Activated T-helper 17 cell treated with anti-CD3 and anti-CD28 coated beads, Interleukin-2, amount 50 U/mL, for 72 hours (primary cell): ENCODE measurements at places on chromosomes 7 and 10. TPM values are rescaled to one million over a fixed set of nuclear protein-coding genes. Genes with fewer than 3 reads are reported as not detected.

Gene SPDYE2
- total RNA-seq = not detected

Gene PIP
- not detected for total RNA-seq

- ATAC-seq = no peak
These were observed 25.1 kb upstream of the LIMK1 start for GRCh38 chr7:74058486-74058885.

Gene FAM241B
- total RNA-seq = 9.4 TPM

- ATAC-seq = no peak
These were observed 32.8 kb downstream of the INPP5F start for GRCh38 chr10:119758448-119759195.

DNA sequence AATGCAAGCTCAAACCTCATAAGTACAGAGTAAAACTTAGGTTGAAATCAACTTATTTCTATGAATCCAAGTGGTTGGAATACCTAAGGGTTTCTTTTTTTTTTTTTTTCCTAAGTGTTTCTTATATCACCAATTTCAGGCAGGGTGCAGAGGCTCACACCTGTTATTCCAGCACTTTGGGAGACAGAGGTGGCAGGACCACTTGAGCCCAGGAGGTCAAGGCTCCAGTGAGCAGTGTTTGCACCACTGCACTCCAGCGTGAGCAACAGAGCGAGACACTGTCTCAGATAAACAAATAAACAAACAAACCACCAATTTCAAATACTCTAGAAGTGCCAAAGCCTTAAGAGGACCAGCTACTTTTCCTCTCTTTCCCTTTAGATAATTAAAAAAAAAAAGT, 39.2 kb upstream of the SPOCK2 start:
- ATAC-seq = no peak

- no peak for ATAC-seq
These were observed 7.9 kb upstream of the ATE1 start for GRCh38 chr10:121935702-121936101.

DNA sequence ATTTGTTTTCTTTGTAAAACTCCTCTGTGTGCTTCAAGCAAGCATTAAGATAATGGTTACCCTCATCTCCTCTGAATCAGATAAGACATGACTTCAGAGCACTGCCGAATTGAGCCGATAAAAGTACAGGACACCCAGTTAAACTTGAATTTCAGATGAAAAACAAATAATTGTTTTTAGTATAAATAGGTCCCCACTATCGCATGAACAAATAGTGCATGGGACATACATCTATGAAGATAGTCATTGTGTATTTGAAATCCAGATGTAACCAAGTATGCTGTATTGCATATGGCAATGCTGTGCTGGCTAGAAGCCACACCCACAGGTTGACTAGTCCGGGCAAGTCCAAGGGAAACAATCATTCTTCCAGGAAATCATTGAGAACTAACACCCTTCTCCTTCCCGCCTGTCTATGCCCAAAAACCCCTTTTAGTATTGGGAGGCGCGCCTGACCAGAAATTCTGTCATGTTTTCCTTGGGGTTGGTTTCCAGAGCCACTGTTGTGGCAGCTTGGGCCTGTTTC, 12.6 kb upstream of the FGFR2 start:
- ATAC-seq = no peak
